ENCODE measurements at places on chromosomes 7 and 10.

DNA sequence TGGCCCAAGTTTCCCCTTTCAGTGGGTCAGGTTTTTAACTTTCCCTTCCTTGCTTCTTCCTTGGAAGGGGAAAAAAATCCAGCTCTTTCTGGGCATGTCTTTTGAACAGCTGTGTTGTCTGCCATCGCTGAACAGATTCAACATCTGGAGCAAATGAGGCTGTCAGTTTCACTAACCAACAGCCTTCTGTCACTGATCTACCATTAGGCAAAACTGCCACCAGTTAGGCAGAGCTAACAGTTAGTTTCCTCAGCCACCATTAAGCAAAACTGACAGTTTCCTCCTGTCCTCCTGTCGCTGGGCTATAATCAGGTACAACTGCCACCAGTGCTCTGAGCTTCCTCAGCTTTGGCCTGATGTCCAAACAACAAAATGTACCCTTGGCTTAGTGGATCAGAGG lies 81.9 kb downstream of the NPTX2 start:
- peak; percentile 14 for DNase-seq

DNA sequence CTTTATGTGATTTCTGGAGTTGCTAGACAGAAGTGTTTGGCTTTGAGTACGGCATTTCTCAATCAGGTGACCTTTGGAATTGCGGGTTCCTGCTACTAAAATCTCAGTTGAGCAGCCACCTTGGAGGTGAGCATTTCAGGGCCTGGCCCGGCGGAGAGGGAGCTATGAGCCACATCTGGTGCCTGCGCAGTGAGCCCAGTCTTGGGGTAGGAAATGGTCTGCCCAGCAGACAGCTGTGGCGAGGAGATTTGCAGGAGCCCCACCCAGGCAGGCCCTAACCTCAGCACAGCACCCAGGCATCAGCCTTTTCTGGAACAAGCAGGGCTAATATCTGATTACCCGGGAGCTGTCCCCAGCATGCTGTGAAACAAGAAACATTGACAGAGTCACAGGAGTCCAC lies 547.9 kb upstream of the FOXK1 start:
- no peak for DNase-seq

- no peak for DNase-seq
These were observed 2.7 kb downstream of the NKX1-2 start for GRCh38 chr10:124446830-124447750.

GRCh38 chr7:254337-255037 lies 35.5 kb upstream of the FOXL3 start:
- DNase-seq: no peak

DNA sequence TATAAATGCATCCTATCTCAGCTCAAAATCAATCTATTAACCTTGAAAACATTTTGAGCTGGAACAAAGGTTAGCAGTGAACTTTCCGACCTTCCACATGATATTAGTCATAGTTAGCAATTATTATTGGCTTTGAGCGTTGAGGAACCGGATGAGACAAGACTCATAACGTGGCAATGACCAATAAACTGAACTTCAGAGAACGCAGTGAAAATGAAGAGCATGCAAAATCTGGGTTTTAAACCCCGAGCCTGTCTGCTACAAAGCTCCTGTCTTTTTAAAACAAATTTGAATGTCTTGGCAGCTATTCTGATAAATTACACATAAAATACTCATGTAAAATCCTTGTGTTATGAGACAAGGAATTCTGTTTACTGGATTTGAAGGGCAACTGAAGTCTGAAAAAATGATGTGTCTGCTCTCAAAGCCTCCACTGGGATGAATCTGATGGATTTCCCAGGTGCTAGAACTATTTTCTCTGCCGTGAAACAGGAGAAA lies 74.7 kb upstream of the ITGB1 start:
- DNase-seq: no peak

DNA sequence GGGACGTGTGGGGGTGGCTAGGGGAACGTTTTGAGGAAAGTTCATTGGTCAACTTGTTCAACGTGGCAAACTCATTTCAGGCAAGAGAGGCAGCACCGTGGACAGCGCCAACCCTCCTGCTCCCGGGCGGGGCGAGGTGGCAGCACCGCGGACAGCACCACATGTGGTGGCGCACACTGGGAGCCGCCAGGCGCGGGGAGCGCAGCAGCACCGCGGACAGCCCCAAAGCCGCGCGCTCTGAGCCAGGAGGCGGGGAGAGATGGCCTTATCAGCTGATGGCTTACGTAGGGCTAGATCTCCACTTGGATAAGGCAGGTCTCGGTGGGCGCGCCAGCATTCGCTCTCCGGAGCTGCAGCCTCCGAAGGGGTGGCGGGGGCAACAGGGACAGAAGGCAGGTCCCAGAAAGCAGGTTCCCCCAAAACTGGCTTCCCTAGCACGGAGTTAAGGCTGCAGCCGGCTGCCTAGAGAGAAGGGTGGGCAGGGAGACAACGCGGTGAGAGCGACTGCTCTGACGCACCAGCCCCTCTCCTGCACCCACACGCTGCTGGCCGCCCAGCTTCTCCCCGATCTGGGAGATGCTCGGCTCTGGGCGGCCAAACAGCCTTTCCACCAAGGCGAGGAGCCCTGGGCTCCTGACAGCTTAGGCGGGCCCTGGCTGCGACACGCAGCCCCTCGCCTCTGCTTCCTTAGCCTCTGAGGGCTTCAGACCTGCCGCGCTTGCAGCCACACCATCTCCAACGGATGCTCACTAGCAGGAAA lies at the start of gene HTR5A:
TSS of gene HTR5A (plus strand) at position 333 of the 760 bp plus-strand sequence. CDS start 576 bp downstream, outside the sequence.
- peak; percentile 7 for DNase-seq

DNA sequence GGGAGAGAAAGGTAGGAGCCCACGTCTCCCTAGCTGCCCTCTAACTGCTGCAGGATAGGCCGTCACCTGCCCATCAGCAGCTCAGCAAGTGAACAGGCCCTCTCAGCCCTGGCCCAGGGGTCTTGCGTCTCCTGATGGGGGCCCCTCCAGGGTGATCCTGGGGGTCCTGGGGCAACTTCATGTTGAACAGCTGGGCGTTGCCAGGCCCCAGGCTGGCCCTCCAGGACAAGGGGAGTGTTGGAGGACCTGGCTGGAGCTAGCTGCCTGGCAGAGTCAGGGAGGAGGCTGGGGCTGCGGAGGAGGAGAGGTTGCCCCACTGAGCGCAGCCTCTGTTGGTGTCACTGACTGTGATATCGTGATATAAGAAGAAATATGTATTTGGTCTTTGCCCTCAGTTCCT lies 34.7 kb downstream of the SPOCK2 start:
- no peak for DNase-seq

DNA sequence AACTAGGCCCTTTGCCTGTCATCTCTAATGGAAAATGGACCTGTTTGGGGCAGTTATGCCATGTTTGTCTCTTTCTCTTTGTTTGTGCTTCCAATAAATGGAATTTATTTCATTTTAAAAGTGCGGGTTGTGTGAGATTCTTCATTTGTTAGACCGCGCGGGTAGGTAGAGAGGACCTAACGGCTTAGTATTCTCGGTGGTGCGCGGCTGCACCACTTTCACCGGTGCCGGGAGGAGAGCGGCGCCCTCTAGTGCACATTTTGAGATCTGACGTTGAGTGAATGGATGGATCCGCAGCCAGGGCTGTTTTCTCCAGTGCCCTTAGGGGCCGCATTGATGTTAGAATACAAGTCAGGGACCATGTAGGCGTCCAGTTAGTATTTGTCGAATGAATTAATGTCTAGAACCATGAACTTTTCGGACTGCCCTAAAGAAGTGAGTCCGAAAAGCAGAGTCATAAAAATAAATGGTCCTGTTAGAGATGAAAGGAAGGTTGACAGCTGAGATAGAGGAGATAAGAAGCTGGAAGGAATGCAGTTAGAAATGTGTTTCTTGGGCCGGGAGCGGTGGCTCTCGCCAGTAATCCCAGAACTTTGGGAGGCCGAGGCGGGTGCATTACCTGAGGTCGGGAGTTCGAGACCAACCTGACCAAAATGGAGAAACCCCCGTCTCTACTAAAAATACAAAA lies 29.3 kb upstream of the GIMAP8 start:
- peak; percentile 36 for DNase-seq

DNA sequence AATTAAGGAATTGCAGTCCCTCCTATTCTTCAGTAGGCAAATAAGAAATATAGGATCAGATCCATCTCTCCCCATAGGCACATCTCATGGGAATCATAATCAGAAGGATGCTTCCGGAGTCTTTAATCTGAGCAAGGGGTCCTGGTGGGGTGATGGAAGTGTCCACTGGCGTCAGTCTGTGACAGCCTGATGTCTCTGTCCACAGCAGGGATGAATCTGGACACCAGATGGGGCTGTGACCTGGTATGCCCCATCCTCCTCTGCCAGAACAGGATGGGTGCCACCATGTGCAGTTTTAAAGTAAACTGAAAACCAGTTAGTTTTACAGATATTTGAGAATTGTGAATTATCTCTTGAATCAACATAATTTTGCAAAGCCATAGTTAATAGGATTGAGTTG lies 148.7 kb downstream of the C1GALT1 start:
- DNase-seq: no peak

All from NCI-H2171 treated with DMSO at 0.1 percent for 48 hours (cell line).